ENCODE measurements at places on chromosomes 1 and 21.

- DNase-seq = no peak
Observed at GRCh38 chr1:219385787-219386427, 212.2 kb downstream of the LYPLAL1 start.

DNA sequence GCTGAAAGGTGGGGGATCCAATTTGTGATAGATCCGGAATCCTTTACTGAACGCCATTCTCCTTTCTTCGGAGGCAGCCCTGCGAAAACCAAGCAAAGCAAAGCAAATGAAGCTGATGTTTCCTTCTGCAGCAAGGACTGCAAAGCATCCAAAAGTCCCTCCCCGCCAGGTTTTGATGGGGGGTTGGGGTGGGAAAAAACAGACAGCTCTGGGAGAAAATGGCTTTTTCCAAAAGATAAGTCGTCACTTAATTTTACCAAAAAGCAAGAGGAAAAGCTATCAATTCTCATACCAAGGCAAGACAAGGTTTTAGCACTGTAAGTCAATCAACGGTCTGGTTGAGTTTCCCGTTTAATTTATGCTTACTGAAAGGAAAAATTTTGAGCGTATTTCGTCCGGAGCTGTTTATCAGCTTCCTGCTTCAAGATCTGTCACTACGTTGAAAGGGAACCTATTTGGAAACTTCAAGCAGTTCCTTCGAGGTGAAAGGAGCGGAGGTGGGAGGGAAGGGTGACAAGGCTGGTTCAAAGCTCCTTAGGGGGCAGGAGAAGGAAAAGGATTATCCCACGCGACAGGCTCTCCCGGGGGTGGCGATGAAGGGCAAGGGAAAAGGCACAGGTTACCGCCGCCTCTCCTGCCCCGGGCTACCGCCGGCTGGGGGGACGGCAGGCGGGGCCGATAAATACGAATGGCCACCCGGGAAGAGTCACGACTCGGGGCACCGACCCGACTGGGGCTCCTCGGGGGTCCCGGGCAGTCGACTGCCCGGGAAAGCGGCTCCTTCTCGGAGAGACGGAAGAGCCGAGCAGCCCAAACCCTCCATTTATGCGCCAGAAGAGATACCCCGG is 750 bp downstream of the SYNJ1 start:
- no peak for DNase-seq

GRCh38 chr1:168161459-168161858 is 17.3 kb upstream of the TIPRL start:
- no peak for DNase-seq

DNA sequence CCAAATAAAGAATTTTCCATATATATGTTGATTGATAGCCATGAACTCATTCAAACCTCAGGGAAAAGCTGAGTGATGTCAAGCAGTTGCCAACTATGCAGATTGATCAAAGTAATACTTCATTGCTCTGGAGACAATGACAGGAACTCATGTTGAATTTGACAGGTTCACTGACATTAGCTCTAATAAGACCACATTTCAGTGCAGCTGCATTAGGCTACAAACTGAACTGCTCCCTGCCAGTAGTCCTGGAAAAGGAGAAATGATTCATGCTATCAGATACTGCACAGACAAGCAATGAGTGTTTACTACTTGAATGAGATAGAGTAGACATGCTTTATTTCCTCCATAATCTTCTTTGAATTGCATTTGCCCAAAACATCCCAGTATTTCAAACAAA is 948.4 kb downstream of the MRPL39 start:
- DNase-seq = no peak

- DNase-seq = no peak
Observed at GRCh38 chr1:114828251-114828650, 26.4 kb upstream of the SYCP1 start.

DNA sequence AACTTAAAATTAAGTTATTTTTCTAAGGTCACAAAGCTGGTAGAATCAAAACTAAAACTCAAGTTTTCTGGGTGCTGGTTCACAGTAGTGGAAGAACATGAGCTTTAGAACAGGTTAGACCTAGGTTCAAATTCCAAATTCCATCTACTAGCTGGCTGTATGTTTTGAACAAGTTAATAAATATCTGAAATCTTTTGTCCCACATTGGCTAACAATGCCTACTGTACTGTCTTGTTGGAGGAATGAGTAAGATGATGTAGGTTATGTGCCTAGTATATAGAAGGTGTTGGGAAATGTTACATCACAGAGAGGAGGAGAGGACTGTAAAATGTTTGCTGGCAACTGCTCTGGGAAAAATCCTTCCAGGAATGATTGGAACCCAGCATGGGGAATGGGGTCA is 14.0 kb upstream of the CD247 start:
- DNase-seq = no peak

Data from dorsolateral prefrontal cortex (tissue), 122 donors.